ENCODE measurements at places on chromosomes 5 and 9.

DNA sequence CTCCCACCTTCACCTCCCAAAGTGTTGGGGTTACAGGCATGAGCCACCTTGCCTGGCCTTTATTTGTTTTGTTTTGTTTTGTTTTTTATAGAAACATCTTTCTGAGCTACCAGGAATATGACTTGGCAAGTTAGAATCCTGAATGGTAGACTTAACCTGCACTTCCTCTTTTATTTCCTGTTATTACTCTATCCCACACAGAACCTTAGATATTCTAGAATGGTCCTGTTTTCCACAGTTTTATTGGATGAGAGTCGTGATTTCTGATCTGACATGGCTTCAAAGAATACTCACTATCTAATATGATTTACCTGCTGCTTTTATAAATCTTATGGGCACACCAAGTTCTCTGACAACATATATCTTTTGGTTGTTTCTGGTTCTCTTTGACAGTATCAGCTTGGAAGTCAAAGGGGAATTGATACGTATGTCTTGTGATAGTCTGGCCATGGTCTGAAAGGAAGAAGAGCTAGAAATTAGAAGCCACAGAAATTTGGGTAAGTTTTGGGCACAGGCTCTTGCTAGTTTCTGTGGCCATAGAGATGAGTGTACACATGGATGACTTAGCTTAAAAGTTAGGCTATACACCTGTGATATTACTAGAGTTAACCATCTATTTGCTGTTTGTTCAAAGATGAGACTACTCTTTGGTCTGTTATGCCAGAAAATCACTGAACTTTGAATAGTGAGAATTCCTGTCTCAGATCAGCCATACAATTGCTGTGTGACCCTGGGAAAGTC is 4.7 kb upstream of the PANK3 start:
- DNase-seq = no peak

DNA sequence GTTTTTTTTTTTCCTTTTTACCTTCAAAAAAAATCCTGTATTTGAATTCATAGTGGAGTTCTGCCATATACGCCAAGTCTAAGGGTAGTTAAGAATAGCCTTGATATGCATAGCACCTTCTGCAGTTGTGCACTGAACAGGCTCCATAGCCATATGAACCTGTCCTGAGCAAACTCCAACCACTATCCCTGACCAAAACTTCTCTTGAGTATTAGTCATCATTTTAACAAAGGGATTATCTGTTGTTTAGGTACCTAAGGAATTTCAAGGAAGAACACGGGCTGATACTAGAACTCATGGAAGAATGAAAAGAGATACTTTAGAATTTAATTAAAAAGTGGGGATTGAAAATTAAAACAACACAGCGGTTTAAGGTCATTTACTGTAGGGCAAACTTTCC is 1.9 kb upstream of the FBXO38 start:
- no peak for DNase-seq

DNA sequence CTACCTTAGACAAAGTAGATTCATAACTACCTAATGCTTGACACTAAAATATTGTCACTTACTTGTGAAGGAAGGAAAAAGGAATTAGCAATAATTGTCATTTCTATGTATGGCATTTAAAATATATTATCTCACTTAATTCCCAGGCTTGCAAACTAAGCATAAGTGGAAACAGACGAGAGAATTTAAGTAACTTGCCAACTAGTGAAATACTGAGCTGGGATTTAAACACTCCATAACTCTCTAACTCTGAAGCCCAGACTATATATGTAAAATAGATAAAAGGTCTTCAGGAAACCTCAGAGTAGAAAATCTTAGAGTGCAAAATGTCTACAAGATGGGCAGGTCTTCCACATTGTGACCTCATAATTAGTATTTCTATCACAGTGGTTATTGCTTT is 257.8 kb downstream of the SAXO1 start:
- DNase-seq = no peak

DNA sequence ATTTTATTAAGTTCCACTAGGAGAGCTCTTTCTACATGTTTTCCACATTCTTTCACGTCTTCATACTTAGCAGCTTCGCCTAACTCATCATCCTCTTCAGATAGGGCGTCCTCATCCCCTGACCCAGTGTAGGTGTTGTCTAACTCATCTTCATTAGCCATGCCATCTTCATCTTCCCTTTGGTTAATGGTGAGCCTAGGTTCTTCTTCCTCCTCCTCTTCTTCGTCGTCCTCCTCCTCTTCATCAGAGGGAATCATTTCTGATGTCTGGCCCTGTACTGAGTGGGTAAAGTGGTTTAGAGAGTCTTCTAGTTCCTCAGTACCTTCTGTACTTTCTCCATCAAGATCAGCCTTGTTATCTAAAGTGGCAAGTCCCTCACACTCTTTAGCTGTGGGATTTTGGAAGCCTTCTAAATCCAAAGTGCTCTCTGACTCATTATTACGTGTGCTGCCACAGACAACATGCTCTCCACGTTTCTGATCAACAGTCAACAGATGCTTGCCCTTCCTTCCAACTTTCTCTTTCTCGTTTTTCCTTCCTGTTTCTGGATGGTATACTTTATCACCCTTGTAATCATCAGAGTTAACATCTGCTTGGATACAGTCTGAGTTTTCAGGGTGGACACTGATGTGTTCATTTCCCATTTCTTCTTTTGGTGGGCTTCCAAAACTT is 31.1 kb downstream of the TUT7 start:
- DNase-seq = no peak

- DNase-seq = no peak
These were observed 223.8 kb upstream of the CLINT1 start for GRCh38 chr5:158082696-158083287.

GRCh38 chr5:179330186-179330900 is 14.9 kb downstream of the ADAMTS2 start:
- DNase-seq = no peak

GRCh38 chr5:10461904-10462555 is 20.4 kb downstream of the ROPN1L start:
- DNase-seq = no peak

DNA sequence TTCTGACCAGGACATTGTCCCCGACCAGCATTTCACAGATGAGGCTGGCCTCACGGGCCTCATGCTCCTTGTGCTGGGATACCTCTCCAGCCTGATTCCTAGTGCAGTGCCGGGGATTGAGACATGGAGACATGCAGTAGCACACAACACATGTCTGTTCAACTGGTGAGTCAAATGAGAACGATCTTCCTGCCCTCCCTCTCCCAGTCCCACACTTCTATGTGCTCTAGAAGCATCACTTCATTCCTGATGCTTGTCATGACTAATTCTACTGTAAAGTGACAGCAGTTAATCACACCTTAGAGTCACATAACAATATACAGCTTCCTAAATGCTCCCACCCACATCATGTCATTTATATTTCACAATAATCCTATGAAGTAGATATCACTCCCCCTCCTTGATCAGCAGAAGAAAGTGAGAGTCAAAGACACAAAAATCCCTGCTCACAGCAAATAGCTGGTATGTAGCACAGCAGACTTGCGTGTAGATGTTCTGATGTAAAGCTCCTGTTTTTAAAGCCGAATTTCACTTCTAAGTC is 101.8 kb downstream of the CCDC192 start:
- DNase-seq = no peak

GRCh38 chr5:73525606-73526203 is 27.5 kb downstream of the BTF3 start:
- no peak for DNase-seq

DNA sequence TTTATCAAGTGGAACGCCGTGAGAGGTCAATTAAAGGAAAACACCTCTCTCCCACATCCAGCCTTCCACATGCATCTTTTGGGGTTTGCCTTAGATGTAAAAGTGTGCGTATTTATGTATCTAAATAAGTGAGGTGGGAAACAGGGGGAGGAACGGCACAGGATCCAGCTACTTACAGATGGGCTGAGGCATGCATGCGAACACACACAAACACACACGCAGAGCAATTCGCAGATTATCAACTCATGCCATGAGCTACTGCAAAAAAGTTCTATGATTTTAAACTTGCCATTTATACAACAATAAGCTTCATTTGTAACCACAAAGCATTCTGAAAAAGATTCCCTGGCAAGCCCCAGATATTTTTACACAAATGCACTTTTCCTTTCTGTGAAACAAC is 242.1 kb downstream of the BNC2 start:
- no peak for DNase-seq

DNA sequence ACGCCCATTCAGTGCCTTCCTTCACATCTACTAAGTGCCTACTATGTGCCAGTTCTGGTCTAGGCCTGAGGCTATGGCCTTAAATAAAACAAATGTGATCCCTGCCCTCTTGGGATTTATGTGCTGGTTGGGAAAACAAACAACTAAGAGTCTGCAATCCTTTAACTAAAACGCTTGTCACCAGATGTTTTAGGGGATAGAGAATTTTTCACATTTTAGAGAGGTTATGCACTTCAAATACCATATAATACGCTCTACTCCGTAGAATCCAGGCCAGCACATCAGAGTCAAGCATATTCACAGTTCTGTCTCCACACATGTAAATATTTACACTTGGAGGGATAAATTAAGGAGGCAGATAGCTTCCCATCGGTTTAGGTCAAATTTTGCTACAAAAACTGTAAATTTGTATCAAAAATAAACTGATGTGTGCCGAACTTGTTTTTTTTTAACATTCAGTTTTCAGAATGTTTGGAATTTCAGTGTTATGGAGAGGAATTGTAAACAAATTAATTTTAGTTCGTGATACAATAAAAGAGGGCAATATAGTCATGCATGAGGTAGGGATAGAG is 22.0 kb upstream of the ADRA1B start:
- DNase-seq = no peak

DNA sequence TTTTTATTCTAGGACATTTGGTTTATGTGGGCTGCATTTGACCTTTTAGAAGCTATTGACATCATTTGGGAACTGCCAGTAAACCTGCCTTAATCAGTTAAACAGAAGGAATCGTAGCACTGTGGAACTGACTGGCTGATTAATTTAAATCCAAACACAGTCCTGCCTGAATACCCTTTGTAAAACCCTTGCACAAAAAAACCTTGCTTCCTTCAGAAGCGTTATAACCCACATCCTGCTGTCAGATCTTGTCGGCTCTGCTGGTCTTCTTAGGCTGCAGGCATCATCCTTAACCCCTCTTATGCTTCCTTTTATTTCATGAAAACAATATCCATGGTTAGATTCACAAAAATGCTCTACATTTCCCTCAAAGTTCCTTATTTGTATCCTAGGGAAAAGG is 46.3 kb downstream of the PAM start:
- DNase-seq = no peak

DNA sequence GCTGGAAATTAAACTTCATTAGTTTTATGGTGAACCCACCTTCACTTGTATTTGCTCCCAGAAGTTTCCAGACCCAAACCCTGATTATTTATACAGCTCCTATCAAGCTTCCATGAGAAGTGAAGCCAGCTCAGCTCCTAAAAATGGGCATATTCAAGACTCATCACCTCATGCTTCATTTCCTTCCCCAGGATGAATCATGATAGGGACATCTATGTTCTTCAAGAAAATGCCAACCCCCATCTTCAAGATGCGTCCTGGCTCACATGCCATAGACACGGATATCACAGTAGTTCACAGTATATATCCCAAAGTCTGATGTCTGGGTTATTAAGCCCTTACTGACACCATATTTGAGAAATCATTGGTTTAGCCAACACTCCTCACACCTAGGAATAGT is 217.6 kb downstream of the NPR3 start:
- DNase-seq = no peak

- no peak for DNase-seq
These were observed 119.6 kb upstream of the IL12B start for GRCh38 chr5:159449925-159450324.

GRCh38 chr5:147972076-147972840 is 65.9 kb upstream of the C5orf46 start:
- DNase-seq = no peak
